ENCODE measurements at places on chromosomes 5 and 9.

- DNase-seq: peak; percentile 22
These were observed 10.2 kb downstream of the C9orf50 start for GRCh38 chr9:129610473-129611306.

DNA sequence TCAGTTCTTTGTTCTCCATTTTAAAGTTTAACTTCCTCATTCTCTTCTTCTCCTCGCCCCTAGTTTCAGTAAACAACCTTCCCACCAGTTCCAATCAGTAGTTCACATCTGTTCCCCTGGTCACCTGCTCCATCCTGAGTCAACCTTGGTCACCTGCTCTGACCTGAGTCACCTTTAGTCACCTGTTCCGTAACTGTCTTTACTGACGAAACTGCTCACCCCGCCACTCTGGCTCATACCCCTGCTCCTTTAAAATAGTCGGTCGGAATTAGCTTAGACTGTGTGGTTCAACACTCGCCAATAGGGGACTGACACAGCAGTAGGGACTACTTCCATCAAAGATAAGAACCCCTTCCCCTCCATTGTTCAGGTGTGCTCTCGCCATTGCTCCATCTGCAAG lies 76.3 kb upstream of the GPBP1 start:
- no peak for DNase-seq

DNA sequence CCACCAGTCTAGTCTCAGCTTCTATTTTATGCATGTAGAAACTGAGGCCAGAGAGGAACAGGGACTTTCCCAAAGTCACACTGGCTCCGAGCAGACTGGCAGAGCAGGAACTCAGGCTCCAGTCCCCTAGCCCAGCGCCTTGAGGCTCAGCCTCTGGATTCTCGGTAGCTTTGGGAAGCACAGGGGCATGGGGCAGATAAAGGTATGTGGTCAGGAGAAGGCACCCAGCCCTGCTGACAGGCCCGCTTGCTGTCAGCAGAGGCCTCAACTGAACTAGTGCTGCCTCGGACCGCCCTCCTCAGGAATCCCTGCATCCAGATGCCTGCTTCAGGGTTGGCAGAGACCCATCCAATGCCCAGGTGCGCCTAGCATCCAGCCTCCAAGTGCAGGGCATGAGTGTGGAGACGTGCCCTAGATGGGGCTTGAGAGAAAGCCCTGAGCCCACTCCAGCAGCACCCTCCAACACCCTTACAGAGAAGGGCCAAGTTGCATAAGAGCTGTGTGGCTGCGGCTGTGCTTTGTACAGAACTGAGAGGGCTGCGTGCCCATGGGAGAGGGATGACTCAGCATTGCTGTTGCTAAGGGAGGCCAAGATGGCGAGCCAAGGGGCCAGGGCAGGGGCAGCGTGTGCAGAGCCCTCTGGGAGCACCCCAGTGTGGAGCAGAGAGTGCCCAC lies 168.6 kb downstream of the MACROH2A1 start:
- no peak for DNase-seq

DNA sequence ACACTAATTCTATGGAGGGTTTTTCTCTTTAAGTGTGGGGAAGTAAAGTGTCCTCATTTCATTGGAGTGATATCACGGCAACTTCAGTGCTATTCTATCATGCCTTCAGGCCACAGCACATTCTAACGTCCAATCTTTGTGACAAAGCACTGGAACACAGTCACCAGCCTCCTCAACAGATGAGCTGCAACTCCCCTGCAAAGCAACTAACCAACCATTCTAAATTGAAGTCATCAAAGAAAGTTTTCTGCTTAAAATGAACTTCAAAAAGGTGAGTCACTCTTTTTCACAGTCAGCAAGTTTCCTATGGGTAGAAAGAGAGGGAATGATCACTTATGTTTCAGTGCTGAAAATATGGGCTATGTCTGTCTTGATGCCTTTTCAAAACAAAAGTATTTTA lies 190.8 kb downstream of the ELAVL2 start:
- DNase-seq: no peak

DNA sequence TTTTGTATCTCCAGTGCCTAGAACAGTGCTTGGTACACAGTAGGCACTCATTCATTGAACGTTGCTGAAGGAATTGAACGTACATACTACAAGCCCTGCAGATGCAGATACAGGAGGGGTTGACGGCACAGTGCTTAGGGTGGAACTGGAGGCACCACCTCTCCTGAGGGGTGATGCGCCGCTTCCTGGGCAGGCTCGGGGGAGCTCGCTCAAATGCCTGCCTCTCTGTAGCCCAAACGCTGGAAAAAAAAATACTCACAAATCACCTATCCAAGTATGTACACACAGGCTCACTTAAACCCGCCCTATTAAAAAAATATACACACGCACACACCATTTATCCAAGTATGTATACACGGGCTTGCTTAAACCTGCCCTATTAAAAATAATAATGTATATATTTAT lies 536 bp upstream of the COMMD10 start:
- DNase-seq: no peak

- no peak for DNase-seq
These were observed 142.3 kb downstream of the TSSK1B start for GRCh38 chr5:113292462-113292861.
